Fibroblast of lung (primary cell): ENCODE measurements at places on chromosomes 2 and 18.
A peak's percentile ranks its signal among the peaks of the same experiment; 100 is the strongest.

- no peak for DNase-seq
Observed at GRCh38 chr18:28736223-28736622, 559.3 kb upstream of the CDH2 start.

- no peak for DNase-seq
Observed at GRCh38 chr2:9424447-9425164, 1.2 kb downstream of the CPSF3 start.

DNA sequence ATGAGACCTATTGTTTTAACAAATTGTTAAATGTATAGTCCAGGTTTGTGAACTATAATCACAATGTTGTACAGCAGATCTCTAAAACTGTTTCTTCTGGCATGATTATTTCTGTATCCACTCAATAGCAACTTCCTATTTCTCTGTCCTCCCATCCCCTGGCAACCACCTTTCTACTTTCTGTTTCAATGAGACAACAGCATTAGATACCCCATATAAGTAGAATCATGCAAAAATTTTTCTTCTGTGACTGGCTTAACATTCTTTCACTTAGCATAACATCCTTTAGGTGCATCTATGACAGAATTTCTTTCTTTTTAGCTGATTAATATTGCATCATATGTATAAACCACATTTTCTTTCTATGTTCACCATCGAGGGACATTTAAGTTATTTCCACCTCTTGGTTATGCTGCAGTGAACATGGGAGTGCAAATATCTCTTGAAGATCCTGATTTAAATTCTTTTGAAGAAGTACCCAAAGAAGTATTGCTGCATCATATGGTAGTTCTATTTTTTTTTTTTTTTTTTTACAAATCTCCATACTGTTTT, 713.5 kb downstream of the LRP1B start:
- no peak for DNase-seq

GRCh38 chr18:72181241-72181764, 362.8 kb downstream of the CBLN2 start:
- DNase-seq: no peak

DNA sequence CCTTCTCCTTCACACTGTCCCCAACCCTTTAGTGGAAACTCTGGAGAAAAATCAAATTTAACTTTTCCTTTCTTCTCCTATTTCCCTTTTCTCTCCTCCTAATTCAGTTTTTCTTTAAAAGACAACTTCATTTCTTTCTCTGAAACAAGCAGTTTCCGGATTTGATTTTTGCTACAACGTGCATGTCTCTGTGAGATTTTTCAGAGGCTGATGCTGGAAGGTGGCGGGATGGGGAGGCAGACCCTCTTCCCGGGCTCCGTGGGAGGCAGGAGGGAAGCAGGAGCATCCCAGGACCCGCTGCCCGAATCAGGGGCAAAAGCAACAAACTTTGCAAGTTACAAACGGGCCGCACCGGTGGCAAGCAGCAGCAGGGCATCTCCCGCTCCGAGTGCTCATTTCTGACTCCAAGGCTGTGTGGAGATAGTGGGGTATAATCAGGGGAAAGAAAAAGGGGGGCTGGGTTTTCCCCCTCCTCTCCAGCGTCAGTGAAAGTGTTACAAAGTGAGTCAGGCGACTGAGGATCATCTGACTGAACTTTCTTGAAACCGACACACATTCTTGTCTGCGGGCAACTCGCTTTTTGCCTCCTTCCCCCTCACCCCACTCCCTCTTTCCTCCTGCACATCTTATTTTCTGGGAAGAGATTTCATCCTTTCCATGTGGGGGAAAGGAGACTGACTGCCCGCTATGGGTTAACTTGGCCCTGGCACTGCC, 6.4 kb downstream of the ZEB2 start:
- DNase-seq: peak; percentile 92

GRCh38 chr2:168459256-168459655, 3.2 kb downstream of the CERS6 start:
- no peak for DNase-seq

DNA sequence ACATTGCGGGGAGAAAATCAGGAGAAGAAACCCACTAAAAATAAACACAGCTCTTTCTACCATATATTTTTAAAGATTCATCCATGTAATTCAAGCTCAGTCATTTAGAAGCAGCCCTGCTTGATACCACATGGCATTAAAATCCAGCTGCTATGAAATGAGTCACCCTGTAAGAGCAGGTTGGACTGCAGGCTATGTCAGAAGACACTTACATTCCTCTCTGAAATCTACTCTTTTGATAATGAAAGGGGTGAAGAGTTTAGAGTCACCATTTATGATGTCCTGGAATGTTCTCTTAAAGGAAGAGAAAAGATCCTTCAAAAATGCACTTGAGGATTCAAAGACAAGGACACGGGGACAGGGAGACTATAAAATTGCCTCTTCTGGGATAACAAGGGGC, 100.6 kb upstream of the APCDD1 start:
- peak; percentile 94 for DNase-seq

- no peak for DNase-seq
Observed at GRCh38 chr2:23285091-23285800, 99.7 kb upstream of the KLHL29 start.

GRCh38 chr18:3902676-3903075, 452.7 kb downstream of the TGIF1 start:
- DNase-seq: no peak

GRCh38 chr18:46728219-46728930, 28.5 kb downstream of the ST8SIA5 start:
- DNase-seq: no peak

DNA sequence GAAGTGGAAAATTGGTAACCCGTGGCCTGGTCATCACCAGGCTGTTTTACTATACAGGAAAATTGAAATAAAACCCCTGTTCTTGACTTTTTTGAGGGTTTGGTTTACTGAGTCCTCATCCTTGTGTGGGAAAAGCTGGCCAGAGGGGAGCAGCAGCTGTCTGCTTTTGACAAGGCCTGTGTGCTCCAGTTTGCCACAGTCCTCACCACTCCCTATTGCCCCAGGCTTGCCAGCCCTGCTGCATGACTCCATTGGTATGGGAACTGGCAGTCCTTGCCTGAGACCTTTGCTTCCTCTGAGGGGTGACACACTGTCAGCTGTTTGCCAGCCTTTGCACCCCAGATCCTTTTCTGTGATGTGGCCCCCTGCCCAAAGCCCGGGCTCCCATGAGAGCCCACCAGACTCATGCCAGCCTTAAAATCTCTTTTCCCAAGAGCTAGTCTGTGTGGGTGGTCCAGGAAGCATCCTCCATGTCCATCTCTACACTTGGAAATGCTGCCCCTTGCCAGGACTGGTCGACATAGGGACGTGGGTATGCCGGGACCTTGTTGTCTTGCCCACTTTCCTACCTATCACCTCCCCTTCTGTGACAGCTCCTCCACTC, 39.0 kb downstream of the GLI2 start:
- no peak for DNase-seq

DNA sequence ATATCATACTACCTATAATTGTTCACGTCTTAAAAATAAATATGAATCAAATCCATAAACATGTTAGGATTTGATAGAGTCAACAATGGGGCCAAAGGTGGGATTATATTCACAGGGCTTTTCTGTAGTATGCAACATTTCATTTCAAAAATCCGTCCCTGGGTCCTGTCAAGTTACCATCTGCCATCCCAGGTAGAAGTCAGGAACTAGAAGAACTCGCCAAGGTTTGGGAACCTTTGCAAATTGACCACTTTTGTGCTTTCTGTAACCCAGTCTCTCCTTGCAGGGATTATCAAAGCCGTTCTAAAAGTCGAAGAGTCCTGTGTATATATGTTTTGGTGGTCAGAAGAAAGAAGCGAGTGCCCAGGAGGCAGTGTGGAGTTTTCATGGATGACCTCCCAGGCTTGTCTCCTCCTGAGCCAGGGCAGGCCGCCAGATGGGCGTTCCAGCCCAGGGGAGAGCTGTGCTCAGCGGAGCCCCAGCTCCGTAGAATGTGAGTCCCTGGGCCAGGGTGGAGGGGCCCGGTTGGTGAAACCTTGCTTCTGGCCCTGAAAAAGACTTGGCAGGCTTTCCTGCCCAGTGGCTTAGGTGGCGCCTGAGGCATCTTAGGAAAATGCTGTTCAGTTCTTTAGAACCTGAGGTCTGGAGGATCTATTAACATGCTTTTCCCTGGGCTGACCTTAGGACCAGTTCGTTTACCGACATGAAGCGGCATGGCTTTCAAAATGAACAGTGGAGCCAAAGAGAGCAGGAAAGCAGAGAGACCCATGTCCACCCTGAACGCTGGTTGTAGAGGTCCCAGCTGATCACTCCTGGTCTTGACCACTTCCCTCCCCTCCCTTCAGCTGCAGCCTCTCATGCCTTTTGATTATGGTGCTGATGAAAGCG, 69.2 kb downstream of the LONRF2 start:
- no peak for DNase-seq

DNA sequence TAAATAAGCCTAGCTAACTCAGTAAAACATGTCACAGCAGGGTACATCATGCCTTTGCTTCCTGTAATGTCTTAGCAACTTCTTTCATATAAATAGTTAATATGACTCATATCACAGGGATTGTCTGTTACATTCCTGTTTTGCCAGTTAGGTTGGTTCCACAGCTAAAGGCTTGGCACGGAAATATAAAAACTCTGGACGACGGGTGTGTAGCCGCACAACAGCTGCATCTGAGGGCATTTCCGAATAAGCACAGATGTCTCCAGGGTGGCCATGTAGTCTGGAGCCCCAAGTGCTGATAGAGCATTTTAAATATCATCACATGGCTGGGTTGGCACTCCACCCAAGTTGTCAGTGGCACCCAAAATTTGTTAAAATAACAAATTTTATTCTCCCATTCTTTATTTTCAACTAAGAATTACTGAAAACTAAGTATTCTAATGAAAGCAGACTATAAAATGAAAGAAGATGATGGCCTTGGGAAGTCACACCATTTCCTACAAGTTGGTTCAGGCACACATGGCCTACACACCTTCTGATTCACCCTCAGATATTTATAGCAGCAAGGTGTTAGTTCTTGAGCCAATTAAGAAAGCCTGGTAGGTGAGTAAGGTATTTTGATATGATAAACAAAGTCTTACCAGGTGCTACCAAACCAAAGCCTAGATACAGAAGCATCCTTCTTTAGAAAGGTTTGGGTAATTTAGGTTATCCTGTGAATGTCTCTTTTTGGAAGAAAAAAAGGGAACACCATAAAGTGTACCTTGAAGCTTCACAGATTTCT, 61.8 kb upstream of the STK17B start:
- peak; percentile 88 for DNase-seq

DNA sequence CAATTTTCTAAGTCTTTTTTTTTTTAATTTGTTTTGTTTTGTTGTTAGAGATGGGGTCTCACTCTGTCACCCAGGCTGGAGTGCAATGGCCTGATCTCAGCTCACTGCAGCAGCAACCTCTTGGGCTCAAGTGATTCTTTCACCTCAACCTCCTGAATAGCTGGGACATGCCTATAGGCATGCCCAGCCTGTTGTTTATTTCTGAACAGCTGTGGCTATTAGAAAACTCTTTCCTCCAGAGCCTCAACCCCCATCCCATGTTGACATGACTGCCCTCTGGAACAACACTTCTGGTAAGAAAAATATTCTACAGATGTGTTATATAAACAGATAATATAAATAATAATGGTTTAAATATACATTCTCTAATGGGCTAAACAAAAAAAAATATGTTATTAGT, 44.4 kb upstream of the TWSG1 start:
- DNase-seq: no peak

- no peak for DNase-seq
Observed at GRCh38 chr2:194672994-194673393, 984.0 kb upstream of the SLC39A10 start.

DNA sequence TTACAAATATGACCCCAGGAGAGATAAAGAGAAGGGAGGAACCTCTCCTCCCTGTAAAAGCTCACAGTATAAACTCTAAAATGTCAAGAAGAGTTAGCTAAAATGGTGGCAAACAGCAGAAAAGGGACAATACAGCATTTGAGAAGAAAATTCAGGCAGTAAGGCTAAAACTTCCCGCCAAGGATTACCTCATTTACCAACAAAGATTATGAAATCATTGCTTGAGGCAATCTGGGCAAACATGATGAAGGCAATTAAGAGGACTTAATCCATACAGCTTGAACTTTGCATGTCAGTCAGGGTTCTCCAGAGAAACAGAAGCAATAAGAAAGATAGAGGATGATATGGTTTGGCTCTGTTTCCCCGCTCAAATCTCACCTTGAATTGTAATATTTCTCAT, 81.4 kb downstream of the CMPK2 start:
- DNase-seq: no peak

DNA sequence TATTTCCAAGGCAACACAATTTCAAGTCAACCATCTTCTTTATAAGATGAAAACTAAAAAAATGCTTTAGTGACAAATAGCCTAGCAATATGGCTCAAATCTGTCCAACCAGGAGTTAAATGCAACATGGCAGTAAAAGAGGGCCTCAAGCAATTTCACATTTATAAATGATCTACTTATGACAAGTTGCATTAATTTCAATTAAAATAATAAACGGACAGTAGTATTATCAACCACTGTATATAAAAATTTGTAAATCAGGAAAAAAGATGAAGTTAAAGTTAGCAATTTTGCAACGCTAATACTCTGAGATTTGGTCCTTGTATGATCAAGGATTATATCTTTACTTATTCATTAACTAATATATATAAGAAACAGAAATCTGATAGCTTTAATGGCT, 19.3 kb downstream of the CCDC88A start:
- DNase-seq: no peak

- DNase-seq: peak; percentile 93
Observed at GRCh38 chr2:145022666-145023333, 502.9 kb upstream of the ZEB2 start.

DNA sequence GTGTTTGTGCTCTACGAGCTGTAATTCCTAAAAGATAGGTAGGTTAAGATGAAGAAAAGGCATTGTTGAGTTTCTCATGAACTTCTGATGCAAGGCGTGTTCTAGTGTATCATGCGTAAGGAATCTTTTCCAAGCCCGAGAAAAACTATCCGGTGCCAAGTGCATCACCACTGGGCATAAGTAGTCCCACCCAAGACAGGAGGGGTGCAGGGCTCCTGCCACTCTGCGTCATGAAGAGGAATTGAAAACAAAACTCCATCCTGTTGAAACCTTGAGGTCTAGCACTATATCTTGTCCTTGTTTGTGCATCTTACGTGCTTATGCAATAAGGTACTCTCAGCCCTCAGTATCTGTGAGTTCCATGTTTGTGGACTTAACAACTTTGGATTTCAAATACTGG, 45.7 kb downstream of the RAB31 start:
- DNase-seq: peak; percentile 71

DNA sequence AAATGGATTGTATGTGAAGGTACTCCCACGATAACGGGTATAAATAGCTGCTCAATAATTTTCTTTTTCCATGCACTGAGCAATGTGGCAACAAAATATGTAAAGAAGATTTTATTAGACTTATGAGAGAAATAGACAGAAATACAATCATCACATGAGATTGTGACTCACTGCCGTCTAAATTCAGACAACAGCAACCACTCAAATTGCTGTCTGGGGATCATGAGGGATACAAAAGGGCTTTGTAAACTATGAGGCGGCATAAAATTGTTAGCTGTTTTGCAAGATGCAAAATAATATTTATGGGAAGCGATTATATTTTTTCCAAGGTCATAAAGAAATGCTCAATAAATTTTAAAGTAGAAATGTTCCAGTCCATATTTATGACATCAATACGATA, 259.1 kb upstream of the AGAP1 start:
- peak; percentile 55 for DNase-seq
